ENCODE measurements at places on chromosomes 12 and 14.

GRCh38 chr12:69003991-69004390 is 71.0 kb upstream of the CPM start:
- no peak for DNase-seq

DNA sequence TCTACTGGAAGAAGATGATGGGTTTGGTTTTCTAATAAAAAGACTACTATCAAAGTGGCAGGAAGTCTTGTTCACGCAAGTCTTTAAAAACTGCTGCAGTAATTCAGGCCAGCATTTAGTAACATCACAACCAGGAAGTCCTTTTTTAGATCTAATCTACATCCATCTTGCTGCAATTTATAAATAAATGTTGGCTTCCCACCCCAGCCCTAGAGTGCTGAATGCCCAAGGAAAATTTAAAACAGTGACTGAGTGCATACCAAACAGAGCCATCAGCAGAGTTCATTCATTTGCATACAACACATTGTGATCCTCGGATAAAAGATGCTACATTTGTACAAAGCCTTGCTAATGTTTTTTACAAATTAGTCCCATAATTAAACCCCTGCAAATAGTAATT is 72.1 kb downstream of the PHLDA1 start:
- DNase-seq: no peak

DNA sequence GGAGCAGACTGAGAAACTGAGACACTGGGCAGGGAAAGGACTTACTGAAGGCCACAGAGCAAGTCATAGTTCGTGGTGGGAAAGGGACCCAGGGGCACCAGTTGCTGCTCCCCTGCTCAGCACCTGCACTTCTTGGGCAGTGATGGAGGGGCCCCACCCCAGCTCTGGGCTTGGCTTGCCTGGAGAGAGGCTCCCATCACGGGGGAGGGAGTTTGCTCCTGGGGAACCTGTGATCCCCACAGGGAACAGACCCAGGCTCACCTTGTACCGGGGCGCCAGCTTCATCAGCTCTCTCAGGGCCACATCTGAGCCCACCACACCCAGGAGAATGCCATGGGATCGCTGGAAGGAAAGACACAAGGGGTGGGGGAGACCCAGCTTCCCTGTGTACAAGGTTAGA is 39.8 kb downstream of the CACNA2D4 start:
- no peak for DNase-seq

- no peak for DNase-seq
Observed at GRCh38 chr12:88579161-88579517, 1.1 kb downstream of the KITLG start.

DNA sequence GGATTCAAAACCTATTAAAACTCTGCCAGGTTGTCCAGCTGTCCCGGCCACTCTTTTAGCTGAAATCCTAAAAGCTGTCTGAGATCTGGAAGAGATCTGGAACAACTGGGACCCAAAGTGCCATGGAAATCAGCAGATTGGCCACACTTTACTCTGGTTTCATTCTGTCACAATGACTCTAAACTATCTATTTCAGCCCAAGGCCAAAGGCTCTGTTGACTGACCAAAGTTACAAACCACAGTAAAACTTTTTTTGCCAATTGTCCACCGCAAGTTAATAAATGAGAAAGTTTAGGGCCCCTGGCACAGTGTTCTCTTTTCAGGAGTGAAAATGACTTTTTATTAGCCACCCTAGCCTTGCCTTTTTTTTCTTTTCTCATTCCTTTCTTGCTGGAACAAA is 113.4 kb upstream of the CPM start:
- DNase-seq: no peak

GRCh38 chr14:99064262-99064954 is 207.6 kb downstream of the BCL11B start:
- no peak for DNase-seq

DNA sequence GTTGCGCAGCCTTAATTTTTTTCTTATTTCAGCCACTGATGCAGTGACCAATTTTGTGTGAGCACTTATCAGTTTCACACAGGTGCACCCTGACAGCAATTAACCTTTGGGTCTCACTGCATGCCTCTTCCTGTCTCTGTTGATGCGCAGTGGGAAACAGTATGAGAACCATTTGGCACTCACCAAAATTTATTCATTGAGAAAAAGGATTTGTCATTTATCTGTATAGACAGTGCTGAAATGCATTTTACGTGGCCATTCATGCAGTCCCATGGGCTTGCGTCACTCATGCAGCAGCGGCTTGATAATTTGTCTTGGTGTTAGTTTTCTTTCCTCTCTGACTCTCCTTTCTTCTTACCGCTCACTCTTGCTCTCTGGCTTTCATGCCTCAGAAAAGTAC is 157.5 kb downstream of the C12orf75 start:
- no peak for DNase-seq

DNA sequence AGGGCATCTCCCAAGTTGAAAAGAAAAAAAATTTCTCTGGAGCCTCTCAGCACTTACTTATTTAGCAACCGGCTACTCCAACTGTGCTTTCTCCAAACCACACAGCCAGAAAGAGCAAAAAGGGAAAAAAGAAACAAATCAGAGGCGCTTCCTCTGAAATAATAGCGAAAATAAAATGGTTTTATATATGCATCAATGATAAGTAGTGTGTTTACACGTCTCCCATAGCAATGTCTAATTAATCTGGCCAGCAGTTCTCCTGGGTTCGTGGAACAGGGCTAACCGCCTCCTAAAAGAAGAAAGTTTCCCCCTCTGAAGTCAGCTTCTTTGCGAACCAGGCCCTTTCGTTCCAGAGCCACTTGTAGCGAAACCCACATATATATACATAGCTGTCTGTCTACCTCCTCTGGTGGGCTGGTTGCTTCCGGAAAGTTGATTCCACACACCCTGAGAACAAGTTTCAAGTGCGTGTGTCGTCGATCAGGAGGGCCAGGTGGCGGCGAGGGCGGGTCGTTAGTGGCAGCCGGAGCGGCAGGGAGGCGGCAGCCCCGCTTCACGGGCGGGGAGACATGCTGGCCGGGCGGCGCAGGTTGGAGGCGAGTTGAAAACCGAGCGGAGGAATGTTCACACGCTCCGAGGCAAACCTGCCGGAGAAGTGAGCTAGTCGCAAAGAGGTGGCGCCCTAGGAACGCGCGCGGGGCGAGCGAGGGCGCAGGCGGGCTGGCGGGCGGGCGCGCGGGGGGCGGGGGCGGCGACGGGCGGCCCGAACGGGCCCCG is 2.7 kb downstream of the PTHLH start:
- DNase-seq: peak; percentile 79

- DNase-seq: no peak
Observed at GRCh38 chr14:74610199-74610865, 1.7 kb downstream of the LTBP2 start.

- DNase-seq: no peak
Observed at GRCh38 chr12:124327362-124328043, 32.6 kb downstream of the RFLNA start.

DNA sequence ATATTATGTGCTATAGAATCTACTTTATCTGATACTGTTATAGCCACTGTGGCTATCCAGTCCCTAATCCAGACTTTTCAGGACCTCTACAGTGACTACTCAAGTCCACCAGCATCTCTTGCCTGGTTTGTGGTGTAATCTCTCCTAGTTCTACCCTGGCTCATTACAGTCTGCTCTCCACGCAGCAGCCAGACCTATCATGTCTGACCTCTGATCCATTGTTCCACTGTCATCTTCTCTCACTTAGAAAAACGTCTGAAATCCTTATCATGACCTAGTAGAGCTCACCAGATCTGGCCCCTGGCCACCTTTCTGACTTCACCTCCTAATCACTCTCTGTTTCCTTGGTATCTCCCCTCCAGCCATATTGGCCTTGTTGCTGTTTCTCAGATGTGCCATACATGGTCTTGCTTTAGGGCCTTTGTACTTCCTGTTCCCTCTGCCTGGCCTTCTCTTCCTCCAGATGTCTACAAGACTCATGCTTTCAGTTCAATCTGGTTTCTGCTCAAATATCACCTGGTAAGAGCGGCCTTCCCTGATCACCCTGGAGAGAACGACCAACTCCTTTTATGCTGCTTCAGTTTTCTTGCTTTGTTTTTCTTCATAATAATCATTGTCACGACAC is 475.5 kb downstream of the AACS start:
- DNase-seq: no peak

- DNase-seq: peak; percentile 28
Observed at GRCh38 chr14:63308723-63309317, 9.9 kb downstream of the GPHB5 start.

- peak; percentile 17 for DNase-seq
Observed at GRCh38 chr14:53953828-53954550, 2.6 kb downstream of the BMP4 start.

- no peak for DNase-seq
Observed at GRCh38 chr14:58607952-58608317, 29.8 kb upstream of the DACT1 start.

GRCh38 chr12:124381456-124382296 is 86.8 kb downstream of the RFLNA start:
- no peak for DNase-seq

DNA sequence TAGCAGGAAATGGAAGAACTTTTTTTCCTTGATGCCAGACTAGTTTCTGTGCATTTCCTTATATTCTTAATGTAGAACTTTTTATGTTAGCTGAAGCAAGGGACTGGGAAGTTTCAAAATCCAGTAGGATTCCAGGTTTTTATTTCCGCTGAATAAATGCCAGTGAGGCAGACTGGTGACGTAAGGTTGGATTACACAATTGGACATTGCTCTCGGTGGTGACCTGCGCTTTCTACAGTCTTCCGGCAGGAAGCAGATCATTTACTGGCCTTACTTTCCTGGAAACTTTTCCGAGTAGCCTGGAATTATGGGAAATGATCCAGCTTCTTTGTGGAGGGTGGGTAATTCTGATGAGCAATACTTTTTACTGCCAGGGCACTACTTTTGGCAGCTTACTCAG is 3.6 kb downstream of the IFT43 start:
- DNase-seq: no peak

GRCh38 chr12:131066886-131067490 is 113.3 kb downstream of the ADGRD1 start:
- no peak for DNase-seq

DNA sequence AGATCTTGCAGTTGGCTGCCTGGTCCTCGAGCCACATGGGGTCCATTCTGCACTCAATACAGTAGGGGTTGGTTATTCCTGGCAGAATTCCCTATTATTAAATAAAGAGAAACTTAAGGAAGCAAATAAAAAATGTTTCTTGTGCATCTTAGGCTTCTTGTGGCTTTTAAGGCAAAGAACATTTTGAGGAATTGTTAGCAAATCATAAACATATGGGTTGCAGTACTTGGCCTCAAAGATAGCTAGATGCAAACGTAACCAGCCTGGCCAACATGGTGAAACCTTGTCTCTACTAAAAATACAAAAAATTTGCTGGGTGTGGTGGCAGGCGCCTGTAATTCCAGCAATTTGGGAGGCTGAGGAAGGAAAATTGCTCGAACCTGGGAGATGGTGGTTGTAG is 50.8 kb upstream of the KCNA5 start:
- DNase-seq: no peak

DNA sequence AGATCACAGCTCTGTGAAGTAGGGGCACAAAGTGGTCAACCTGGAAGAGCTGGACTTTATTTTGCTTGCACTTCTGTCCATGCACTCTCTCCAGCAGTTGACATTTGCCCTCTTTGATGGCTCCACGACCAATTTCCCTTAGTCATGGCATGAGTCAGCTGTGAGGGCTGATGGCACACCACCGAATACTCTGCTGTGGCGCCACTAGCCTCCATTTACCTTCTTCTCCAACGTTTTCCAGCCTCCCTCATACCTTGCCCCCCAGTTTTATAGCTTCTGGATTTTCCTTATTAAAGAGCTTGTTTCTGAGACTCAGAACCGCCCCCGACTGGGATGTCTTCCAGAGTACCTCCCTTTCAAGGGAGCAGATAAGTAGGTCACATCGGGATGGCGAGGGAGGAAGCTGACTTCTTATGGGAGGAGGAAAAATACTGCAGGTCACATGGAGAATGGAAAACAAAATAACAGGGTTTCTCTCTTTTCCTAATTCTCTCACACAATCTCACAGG is 17.6 kb downstream of the NINJ2 start:
- DNase-seq: peak; percentile 30

GRCh38 chr12:96329545-96329944 is 70.7 kb downstream of the CDK17 start:
- DNase-seq: no peak

GRCh38 chr14:33699300-33699983 is 251.4 kb downstream of the EGLN3 start:
- DNase-seq: no peak

GRCh38 chr14:99179946-99180345 is 92.1 kb downstream of the BCL11B start:
- no peak for DNase-seq

- DNase-seq: no peak
Observed at GRCh38 chr14:104240434-104241157, 102.2 kb downstream of the KIF26A start.

- DNase-seq: peak; percentile 84
Observed at GRCh38 chr12:49777800-49778748, 36.7 kb downstream of the TMBIM6 start.

DNA sequence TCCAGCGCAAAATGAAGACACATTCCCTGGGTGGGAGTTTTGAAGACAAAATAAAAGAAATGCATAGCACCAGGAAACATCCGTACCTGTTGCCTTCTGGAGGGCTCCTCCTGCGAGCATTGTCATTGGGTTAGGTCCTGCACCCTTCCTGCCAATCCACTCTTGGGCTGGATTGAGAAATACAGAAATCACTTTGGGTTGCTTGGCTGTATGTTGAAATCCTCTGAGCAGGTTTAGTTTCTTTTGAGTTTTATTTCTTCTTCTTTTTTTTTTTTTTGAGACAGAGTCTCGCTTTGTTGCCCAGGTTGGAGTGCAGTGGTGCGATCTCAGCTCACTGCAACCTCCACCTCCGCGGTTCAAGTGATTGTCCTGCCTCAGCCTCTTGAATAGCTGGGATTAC is 67.6 kb downstream of the ARF6 start:
- no peak for DNase-seq

GRCh38 chr12:57744777-57745484 is at the start of gene TSPAN31:
Gene TSPAN31, plus strand, starts transcription at chr12:57745039. Its CDS starts 116 bp downstream, at chr12:57745155.
- peak; percentile 98 for DNase-seq

- no peak for DNase-seq
Observed at GRCh38 chr14:97432586-97432985, 635.4 kb downstream of the VRK1 start.

DNA sequence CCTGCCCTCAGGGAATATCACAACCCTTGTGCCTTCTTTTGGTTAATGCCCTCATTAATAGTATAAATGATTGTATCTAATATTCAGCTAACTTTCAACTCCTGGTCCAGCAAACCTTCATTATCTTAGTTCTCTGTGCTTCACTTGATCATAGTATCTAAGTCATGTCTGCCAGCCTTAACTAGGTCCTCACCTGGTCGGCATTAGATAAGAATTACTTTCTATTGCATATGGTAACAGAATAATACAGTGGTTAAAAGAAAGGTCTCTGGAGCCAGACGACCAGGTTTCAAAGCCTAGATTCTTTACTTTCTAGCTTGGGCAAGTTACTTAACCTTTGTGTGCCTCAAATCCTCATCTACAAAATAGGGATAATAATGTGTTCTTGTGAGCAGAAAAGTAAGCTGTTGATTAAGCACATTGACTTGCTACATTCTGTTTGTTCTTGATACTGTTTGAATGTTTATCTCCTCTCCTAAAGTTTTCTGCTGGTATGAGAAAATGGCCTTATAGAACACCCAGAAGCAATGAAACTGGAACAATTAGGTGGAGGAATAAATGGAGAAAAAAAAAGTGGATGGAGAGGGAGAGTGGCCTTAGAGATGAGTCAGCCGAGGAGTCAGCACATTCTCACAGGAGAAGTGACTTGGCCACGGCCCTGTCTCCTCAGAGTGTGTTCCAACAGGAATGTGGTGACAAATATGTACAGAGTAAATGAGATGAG is 176.1 kb downstream of the SLC25A21 start:
- DNase-seq: no peak

- no peak for DNase-seq
Observed at GRCh38 chr14:90467501-90467900, 70.7 kb downstream of the CALM1 start.

GRCh38 chr12:295132-295531 is 32.5 kb upstream of the SLC6A13 start:
- no peak for DNase-seq

Measured in stimulated activated CD4-positive, alpha-beta T cell treated with anti-CD3 and anti-CD28 coated beads, Interleukin-15, amount 100 ng/mL, for 24 hours (primary cell).